Muscle of back (tissue), 13 donors: ENCODE measurements at places on chromosomes 3 and 15. TPM values are rescaled to one million over a fixed set of nuclear protein-coding genes. Genes with fewer than 3 reads are reported as not detected.

- DNase-seq, result peak; percentile 91
Observed at GRCh38 chr15:30991255-30992235, at the start of gene MTMR10. Gene MTMR10 (minus strand): TSS chr15:30991628. CDS start chr15:30991506, 122 bp downstream.

GRCh38 chr3:125005676-125006075, 50.1 kb downstream of the HEG1 start:
- DNase-seq, result no peak

DNA sequence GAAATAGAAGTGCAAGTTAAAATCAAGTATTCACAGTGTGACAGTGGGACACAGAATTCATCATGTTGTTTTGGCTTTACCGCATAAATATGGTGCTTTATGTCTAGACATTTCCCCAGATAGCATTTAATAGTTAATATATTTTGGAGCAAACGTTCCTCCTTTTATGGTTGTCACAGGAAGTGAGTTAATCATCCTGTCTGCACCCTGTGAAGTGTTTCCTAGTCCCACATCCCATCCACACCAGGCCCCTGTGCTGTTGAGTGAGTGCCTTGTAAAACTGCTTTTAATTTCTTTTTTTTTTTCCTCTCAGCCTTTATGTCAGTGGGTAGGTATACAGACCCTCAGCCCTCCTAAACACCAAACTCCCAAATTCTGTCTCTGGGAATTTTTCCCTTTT, 393.7 kb downstream of the FEZF2 start:
- DNase-seq, result no peak

B4GALT4 gene
- polyA plus RNA-seq, result 11.9 TPM

- no peak for DNase-seq
Observed at GRCh38 chr3:61381745-61382392, 130.6 kb upstream of the FHIT start.

HHLA2 gene
- not detected for polyA plus RNA-seq

DNA sequence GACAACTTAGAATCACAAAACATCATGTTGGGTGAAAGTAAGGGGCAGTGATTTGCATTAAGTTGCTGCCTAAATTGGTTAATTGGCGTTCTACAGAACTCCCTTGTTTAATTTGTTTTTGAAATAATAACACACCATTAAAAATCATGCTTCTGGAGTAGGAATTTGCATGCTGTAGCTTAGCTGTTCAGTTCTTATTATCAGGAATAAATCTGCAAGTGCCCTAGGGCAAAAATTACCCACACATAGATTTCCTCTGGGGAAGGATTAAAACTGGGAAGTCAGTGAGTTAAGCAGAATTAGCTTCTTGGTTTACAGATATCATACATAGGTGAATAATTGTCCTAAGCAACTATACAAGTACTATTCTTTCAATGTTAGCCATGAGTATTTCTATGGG, 381.6 kb upstream of the NAALADL2 start:
- DNase-seq, result no peak

GRCh38 chr15:40266828-40267304, 16.0 kb downstream of the ANKRD63 start:
- no peak for DNase-seq

- no peak for DNase-seq
Observed at GRCh38 chr3:21621181-21621651, 129.8 kb downstream of the ZNF385D start.

GRCh38 chr3:15453991-15454625, 26.7 kb downstream of the EAF1 start:
- DNase-seq, result no peak

CPB1 gene
- polyA plus RNA-seq, result 0.98 TPM

- no peak for DNase-seq
Observed at GRCh38 chr3:105223815-105224214, 142.9 kb upstream of the ALCAM start.

DNA sequence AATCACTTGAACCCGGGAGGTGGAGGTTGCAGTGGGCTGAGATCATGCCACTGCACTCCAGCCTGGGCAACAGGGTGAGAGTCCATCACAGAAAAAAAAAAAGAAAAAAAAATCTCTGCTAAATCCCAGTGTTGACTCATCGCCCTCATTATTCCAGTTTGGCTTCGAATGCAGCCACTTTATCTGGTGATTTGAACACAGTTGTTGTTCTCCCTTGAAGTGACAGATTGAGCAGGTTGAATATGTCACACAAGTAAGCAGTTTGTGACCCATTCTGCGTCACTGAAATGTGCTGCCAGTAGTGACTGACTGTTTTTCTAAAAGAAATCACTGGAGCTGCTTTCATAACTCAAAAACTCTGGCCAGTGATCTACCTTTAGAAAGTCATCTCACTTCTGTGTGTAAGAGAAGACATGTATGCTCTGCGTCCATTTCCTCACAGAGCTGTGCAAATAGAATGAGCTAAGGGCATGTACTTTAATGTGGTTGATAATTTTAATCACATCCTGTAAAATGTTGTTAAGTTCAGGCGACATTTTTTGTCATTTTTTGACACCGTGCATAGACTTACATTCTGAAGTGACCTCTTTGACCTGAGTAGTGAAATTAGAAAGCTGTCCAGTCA, 12.5 kb downstream of the DOCK3 start:
- no peak for DNase-seq

GRCh38 chr3:193857996-193858395, 265.0 kb downstream of the OPA1 start:
- no peak for DNase-seq

DNA sequence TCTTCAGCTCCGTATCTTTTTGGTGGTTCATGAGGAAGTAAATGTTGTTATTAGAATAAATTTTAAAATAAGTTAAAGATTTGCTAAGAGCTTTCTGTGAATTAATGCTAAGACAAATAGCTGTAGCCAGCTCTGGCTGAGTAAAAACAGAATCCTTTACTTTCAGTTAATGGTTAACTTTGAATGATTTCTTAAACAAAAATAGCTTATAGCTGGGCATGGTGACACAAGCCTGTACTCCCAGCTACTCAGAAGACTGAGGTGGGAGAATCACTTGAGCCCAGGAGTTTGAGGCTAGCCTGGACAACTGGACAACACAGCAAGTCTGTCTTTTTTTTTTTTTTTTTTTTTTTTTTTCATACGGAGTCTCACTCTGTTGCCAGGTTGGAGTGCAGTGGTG, 25.0 kb downstream of the TCAIM start:
- DNase-seq, result no peak

UBR1 gene
- polyA plus RNA-seq, result 17.4 TPM

TGM4 gene
- 0.04 TPM for polyA plus RNA-seq

DNA sequence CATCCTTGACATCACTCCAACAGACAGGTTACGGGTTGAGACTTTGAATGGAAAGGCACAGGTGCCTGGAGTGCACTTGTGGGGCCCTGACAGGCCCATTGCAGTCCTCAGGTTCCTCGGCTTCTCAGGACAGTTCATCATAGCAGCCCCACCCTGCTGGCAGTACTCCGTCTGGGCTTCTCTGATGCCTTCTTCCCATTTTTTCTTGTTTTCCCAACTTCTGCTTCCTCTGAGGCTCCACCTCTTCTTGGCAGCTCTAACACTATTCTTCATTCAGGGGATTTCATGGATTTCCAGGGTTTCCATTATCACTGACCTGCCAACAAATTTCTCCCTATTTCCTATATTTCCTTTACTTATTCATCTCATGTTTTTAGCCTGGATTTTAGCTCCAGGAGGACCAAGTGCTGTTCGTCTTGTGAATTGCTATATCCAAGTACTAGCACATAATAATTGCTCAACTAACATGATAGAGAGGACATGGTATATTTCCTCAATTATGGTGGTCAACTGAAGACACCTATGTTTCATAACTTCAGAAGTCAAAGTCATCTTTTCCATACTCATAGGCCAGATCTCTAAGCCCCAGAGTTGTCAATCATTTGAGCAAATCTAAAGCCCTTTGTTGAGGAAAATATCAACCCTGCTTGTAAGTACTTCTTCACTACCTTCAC, 16.2 kb downstream of the NCEH1 start:
- no peak for DNase-seq

- DNase-seq, result no peak
Observed at GRCh38 chr3:130077636-130078035, 4.0 kb upstream of the ALG1L2 start.

- DNase-seq, result no peak
Observed at GRCh38 chr15:29132735-29133181, 136.9 kb downstream of the NSMCE3 start.

GRCh38 chr15:99252326-99252725, 1.0 kb downstream of the LRRC28 start:
- DNase-seq, result no peak

GRCh38 chr15:55942332-55942731, 51.1 kb downstream of the NEDD4 start:
- no peak for DNase-seq

GRCh38 chr3:32813180-32813579, 4.6 kb upstream of the TRIM71 start:
- DNase-seq, result no peak

FBXW12 gene
- polyA plus RNA-seq, result not detected

GRCh38 chr3:8303466-8303865, 198.2 kb upstream of the LMCD1 start:
- no peak for DNase-seq

DNA sequence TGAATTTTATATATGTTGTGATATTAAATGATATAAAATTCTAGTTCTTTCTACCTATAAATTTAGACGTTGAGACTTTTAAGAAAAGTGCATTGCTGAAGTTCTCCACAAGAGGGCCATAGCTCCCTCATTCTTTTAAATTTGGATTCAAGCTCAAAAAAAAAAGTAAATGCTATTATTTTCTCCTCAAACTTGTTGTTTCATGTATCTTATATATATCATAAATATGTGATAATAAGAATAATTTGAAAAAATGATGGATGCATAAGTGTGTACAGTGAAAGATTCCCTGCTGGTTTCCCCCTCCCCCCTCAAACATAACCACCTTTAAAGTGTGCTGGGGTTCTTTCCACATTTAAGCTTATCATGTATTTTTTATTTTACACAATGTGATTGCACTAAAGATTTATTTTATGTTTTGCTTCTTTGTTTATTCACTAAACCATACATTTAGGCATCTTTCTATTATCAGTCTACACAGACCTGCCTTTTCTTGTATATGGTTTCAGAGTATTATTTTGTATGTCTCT, 769.4 kb upstream of the GOLIM4 start:
- DNase-seq, result peak; percentile 39

- no peak for DNase-seq
Observed at GRCh38 chr3:29892976-29893554, 612.2 kb downstream of the RBMS3 start.

GRCh38 chr15:73965758-73966113, 26.4 kb downstream of the STOML1 start:
- no peak for DNase-seq

GRCh38 chr15:85374831-85375230, 5.6 kb upstream of the AKAP13 start:
- DNase-seq, result no peak

EIF4A2 gene
- 573 TPM for polyA plus RNA-seq

BFSP2 gene
- polyA plus RNA-seq, result not detected

GRCh38 chr15:39239562-39239961, 341.3 kb upstream of the THBS1 start:
- DNase-seq, result no peak

IGSF10 gene
- 8.7 TPM for polyA plus RNA-seq

GRCh38 chr15:70863450-70864218, 9.7 kb upstream of the LARP6 start:
- no peak for DNase-seq

LSG1 gene
- 35.1 TPM for polyA plus RNA-seq

- no peak for DNase-seq
Observed at GRCh38 chr15:61522411-61522810, 293.3 kb upstream of the RORA start.

- DNase-seq, result no peak
Observed at GRCh38 chr3:129446926-129447325, 6.9 kb downstream of the IFT122 start.

DNA sequence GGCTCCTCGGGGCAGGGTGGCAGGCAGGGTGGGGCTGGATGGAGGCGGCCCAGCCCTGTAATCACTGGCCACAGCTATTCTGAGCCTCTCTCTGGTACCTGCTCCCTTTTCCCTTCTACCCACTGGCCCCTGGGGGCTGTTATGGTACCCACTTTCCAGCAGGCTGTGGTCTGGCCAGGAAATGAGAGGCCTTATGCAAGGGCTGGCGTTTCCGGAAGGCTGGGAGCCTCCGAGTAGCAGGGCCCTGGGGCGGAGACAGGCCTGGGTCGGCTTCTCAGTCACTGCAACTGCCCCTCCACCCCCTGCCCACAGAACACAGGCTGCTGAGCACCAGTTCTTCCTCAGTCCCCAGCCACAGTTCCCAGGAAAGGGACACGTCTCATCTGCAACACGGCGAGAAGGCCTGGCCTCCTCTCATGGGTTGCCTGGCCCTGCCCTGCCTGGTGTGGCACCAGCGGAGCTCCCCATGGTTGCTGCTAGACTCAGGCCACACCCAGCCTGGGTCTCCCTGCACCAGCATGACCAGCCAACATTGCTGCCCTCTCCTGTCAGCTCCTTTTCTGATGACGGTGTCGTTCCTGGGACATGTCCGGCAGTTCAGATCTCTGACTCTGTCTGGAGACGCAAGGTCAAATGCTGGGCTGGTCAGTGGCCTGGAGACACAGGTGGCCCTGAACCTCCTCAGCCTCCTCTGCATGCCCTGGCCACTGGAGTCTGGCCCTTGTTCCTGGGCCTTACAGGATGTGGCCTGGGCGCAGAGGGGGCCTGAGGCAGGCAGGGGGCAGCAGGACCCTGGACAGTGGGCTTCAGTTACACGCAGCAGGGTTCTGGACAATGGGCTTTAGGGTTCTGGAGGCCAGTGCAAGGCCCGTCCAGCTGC, 6.5 kb downstream of the CHST13 start:
- DNase-seq, result no peak
